CD8-positive, alpha-beta memory T cell (primary cell): ENCODE measurements at places on chromosomes 16 and 17. TPM values are rescaled to one million over a fixed set of nuclear protein-coding genes. Genes with fewer than 3 reads are reported as not detected.

- no peak overlapping the region for H3K4me3 ChIP-seq
- H3K27me3 ChIP-seq: no peaks in the 10 kb centered on the region
- DNase-seq: no peak
- H3K27ac ChIP-seq: no peak overlapping the region
- H3K36me3 ChIP-seq: no peaks in the 10 kb centered on the region
- no peaks in the 10 kb centered on the region for H3K4me1 ChIP-seq
Measured at GRCh38 chr17:50829332-50829731, 6.1 kb upstream of the WFIKKN2 start.

- no peaks in the 10 kb centered on the region for H3K4me1 ChIP-seq
- H3K27me3 ChIP-seq: no peaks in the 10 kb centered on the region
- H3K36me3 ChIP-seq: no peaks in the 10 kb centered on the region
- no peak overlapping the region for H3K27ac ChIP-seq
Measured at GRCh38 chr16:80006241-80007215, 406.0 kb upstream of the MAF start.

SLC2A4 gene
- 0.24 TPM for total RNA-seq

CA5A gene
- not detected for total RNA-seq

SNRNP25 gene
- total RNA-seq: 110 TPM

GRCh38 chr16:4038448-4038847 lies 77.8 kb downstream of the ADCY9 start:
- H3K4me3 ChIP-seq: no peak overlapping the region
- H3K36me3 ChIP-seq: no peaks in the 10 kb centered on the region
- no peak for DNase-seq
- H3K4me1 ChIP-seq: no peaks in the 10 kb centered on the region
- H3K27ac ChIP-seq: no peak overlapping the region
- no peaks in the 10 kb centered on the region for H3K27me3 ChIP-seq

KLHL10 gene
- total RNA-seq: not detected

DNA sequence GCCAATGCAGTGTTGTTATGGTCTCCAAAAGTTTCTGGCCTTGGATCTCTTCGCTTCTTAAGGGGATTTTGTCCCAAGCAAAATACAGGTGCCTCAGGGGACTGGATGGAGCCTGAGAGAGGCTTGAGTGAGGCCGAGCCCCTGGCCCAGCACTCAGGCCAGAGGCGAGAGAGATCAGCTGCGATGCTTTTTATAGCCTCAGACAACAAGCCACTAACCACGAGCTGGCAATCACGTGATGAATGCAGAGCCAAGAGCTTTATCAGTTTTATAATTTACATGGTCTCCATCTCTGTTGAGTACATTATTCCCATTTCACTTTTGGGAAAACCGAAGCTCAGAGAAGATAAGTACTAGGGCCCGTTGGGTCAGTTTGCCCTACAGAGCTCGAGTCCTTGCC lies 360.0 kb upstream of the CDH5 start:
- H3K36me3 ChIP-seq: no peaks in the 10 kb centered on the region
- no peak overlapping the region for H3K27ac ChIP-seq
- DNase-seq: no peak
- H3K4me1 ChIP-seq: no peaks in the 10 kb centered on the region
- H3K27me3 ChIP-seq: no peaks in the 10 kb centered on the region

DNA sequence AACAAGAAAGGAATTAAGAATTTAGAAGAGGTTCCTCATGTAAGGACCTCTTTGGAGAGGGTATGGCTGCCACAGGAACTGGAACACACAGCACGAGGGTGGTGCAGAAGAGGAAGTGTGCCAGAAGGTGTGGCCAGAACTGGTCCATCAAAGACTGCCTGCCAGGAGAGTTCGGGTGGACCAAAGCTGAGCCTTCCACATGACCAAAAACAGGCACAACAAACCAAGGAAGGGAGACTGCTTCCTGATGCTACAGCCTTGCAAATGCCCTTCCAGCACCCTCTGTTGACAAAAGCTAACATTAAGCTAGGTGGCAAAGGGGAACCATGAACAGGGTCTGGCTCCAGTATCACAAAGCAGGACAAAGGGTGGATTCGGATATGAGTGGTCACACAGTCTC lies 125.8 kb upstream of the TMEM97 start:
- H3K27ac ChIP-seq: no peak overlapping the region
- no peaks in the 10 kb centered on the region for H3K4me1 ChIP-seq
- H3K36me3 ChIP-seq: peaks cover 11% of the 10 kb centered on the region
- no peaks in the 10 kb centered on the region for H3K27me3 ChIP-seq
- no peak for DNase-seq

DPEP3 gene
- 0.18 TPM for total RNA-seq

DNA sequence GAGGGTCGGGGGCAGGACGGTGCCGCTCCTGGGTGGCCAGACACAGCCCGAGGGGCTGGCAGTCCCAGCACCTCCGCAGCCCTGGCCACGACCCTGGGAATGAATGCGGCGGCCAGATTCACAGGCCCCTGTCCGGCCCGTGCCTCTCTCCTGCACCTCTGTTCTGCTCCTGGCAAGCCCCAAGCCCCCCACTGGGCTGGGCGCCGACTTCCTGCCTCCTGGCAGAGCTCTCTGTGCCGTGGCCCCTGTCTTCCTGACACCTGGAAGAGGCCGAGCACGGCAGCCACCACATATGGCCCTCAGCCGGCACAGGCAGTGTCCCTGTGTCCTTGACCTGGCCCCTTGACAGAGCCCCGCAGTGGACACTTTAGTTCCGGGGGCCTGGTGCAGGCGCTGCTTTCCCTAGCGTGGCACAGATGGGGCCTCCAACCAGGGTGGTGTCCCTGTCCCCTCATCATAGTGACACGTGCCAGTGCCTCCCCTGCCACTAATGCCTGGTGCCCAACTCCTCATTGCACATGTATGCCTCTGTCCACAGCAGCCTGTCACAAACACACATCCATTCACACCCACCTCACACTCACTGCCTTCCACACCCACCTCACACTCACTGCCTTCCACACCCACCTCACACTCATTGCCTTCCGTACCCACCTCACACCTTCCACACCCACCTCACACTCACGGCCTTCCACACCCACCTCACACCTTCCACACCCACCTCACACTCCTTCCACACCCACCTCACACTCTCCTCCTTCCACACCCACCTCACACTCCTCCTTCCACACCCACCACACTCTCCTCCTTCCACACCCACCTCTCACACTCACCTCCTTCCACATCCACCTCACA lies 110.6 kb upstream of the PLCG2 start:
- no peaks in the 10 kb centered on the region for H3K4me1 ChIP-seq
- H3K27me3 ChIP-seq: no peaks in the 10 kb centered on the region
- no peak overlapping the region for H3K4me3 ChIP-seq
- DNase-seq: no peak
- H3K27ac ChIP-seq: no peak overlapping the region

GRCh38 chr16:64440421-64440831 lies 681.4 kb downstream of the CDH11 start:
- H3K36me3 ChIP-seq: no peaks in the 10 kb centered on the region
- no peak for DNase-seq
- H3K4me1 ChIP-seq: no peaks in the 10 kb centered on the region
- no peak overlapping the region for H3K4me3 ChIP-seq
- no peaks in the 10 kb centered on the region for H3K27me3 ChIP-seq

NPIPA2 gene
- 0.71 TPM for total RNA-seq

ATXN1L gene
- 19.7 TPM for total RNA-seq

DNA sequence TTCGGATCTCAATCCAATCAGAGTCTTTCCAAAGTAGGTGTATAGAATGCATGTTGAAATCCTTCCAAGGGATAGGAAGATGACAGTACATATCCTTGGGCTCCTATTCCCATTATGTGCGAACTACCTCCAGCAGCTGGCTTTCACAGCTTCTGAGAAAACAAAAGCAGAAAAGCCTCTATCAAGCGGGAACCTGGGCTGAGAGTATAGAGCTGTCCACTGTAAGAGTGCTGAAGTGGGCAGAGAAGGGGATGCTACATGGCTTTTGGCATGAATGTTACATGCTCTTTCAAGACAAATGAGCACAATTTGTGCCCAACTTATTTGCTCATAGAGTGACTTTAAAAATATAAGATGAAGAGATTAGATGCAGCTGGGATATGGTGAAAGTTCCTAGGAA lies 993.5 kb downstream of the CDH8 start:
- H3K27ac ChIP-seq: no peak overlapping the region
- no peaks in the 10 kb centered on the region for H3K36me3 ChIP-seq
- H3K27me3 ChIP-seq: no peaks in the 10 kb centered on the region
- no peaks in the 10 kb centered on the region for H3K4me1 ChIP-seq
- no peak for DNase-seq

GRCh38 chr16:81879625-81880024 lies 100.5 kb downstream of the PLCG2 start:
- no peak overlapping the region for H3K27ac ChIP-seq
- DNase-seq: no peak
- no peaks in the 10 kb centered on the region for H3K4me1 ChIP-seq
- no peak overlapping the region for H3K4me3 ChIP-seq

DNA sequence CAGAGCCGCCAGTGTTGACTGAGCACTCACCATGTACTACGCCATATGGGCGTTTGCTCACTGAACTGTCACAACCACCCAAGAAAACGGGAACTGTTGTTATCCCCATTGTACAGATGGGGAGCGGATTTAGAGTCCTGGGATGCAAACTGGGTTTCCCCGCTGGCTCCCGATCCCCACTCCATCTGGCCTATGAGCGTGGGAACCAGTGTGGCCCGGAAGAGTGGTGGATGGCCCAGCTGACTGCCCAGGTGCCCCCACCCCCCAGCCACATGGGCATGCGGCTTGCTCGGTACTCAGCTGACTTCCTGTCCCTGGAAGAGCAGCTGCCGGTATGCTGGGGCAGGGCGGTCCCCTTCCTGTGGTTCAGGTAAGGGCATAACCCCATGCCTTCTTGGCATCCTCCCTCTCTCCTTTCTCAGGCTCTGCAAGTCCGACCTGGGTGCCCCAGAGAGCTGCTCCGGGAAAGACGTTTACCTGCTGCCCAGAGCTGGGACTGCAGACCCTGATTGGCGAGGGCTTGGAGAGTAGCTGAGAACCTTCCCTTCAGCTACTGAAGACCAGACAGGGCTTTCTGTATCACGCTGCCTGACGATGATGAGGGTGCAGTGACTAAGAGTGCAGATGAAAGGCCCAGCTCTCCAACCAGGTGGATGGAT lies 16.2 kb downstream of the SOCS3 start:
- H3K36me3 ChIP-seq: no peaks in the 10 kb centered on the region
- H3K27ac ChIP-seq: peak overlapping the region; percentile 66
- peaks cover 85% of the 10 kb centered on the region for H3K4me1 ChIP-seq
- no peaks in the 10 kb centered on the region for H3K27me3 ChIP-seq
- H3K4me3 ChIP-seq: peak overlapping the region; percentile 54

GRCh38 chr17:33152783-33153182 lies 140.3 kb downstream of the ASIC2 start:
- H3K36me3 ChIP-seq: no peaks in the 10 kb centered on the region
- no peaks in the 10 kb centered on the region for H3K4me1 ChIP-seq
- H3K27me3 ChIP-seq: no peaks in the 10 kb centered on the region

GRCh38 chr16:11615748-11616447 lies 29.2 kb upstream of the LITAF start:
- H3K27ac ChIP-seq: no peak overlapping the region
- H3K36me3 ChIP-seq: no peaks in the 10 kb centered on the region
- H3K4me3 ChIP-seq: no peak overlapping the region
- H3K4me1 ChIP-seq: peaks cover 56% of the 10 kb centered on the region
- no peaks in the 10 kb centered on the region for H3K27me3 ChIP-seq
- no peak for DNase-seq

NOD2 gene
- 1.8 TPM for total RNA-seq

ADAMTS18 gene
- not detected for total RNA-seq

GRCh38 chr16:57028086-57028485 lies 38.7 kb downstream of the NLRC5 start:
- H3K27me3 ChIP-seq: no peaks in the 10 kb centered on the region
- DNase-seq: no peak
- H3K36me3 ChIP-seq: peaks cover 26% of the 10 kb centered on the region

DNA sequence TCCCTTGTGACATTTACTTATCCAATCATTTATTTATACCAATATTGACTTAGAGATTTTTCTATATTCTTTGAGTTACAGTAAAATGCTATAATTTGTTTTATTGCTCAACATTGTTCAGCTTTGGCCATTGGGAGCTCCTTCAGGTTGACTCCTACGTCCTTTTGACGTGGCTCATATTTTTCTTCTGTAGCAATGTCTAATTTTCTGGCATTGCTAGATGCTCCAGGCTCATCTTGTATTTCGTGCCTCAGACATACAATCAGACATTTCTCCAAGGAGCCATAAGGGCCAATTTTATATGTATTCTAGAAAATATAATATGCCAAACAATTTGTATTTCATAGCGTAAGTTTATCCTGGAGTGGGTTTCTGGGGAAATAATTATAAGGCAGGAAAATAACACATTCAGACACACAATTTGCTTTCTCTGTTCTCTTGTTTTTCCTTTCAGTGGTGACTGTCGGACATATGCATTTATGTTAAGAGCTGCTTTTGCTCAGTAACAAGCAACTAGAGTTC lies 355.1 kb upstream of the MON1B start:
- H3K4me1 ChIP-seq: no peaks in the 10 kb centered on the region
- DNase-seq: no peak
- no peaks in the 10 kb centered on the region for H3K27me3 ChIP-seq

DNA sequence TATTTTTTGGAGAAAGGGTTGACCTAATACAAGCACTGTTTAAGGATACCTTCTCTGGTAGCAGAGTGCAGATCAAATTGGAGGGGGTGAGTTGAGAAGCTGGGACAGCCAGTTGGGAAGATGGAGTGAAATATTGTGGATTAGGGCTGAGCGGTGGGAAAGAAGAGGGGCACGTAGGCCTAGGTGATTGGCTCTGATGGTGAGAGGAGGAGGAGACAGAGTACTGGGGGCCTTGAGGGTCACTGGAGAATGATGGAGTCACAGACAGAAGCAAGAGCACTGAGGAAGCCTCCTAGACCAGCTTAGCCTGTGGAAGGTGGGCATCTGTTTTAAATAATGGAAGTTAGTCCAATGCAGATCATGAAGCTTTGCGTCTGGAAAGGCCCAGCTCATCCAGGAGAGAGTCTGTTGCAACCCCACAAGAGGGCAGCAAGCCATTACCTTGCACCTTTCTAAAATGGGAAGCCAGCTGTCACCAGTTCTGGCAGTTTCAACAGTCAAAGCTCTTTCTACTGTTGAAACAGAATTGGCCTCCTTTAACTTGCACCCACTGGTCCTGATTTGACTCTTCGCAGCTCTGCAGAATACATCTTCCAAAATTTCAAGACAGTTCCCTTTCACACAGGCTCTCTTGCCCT lies 11.8 kb downstream of the SLC9A5 start:
- H3K27ac ChIP-seq: no peak overlapping the region
- no peaks in the 10 kb centered on the region for H3K27me3 ChIP-seq
- H3K4me3 ChIP-seq: no peak overlapping the region
- H3K4me1 ChIP-seq: no peaks in the 10 kb centered on the region
- H3K36me3 ChIP-seq: no peaks in the 10 kb centered on the region

DNA sequence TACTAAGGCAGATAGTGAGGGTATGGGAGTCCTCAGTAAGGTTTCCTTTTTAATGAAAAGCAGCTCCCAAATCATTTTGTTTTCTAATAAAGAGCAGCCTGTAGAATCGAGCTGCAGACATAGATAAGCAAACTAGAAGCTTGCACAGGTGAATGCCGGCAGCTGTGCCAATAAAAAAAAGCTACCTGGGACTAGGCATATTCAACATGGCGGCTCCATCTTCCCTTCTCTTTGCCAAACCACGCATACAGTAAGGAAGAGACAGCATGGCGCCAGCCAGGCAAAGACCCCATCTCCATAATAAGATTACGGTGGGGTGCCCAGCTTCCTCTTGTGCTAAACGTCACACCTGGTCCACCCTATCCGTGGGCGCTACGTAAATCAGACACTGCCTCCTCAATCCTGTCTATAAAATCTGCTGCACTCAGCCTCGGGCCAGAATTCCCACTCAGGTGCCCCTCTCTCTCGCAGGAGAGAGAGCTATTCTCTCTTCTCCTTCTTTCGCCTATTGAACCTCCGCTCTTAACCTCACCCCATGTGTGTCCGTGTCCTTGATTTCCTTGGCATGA lies 92.7 kb upstream of the FA2H start:
- H3K36me3 ChIP-seq: no peaks in the 10 kb centered on the region
- no peaks in the 10 kb centered on the region for H3K27me3 ChIP-seq
- no peak overlapping the region for H3K4me3 ChIP-seq
- no peak for DNase-seq
- H3K4me1 ChIP-seq: peaks cover 17% of the 10 kb centered on the region

ERN2 gene
- total RNA-seq: not detected
